Stimulated activated CD4-positive, alpha-beta T cell treated with anti-CD3 and anti-CD28 coated beads, TNF-alpha, amount 100 ng/mL, for 4 hours (primary cell): ENCODE measurements at places on chromosomes 1 and 21.

- DNase-seq: no peak
These were observed 36.5 kb upstream of the SRRM1 start for GRCh38 chr1:24606621-24607020.

- DNase-seq: no peak
These were observed 115.9 kb downstream of the HIVEP3 start for GRCh38 chr1:41802532-41803501.

DNA sequence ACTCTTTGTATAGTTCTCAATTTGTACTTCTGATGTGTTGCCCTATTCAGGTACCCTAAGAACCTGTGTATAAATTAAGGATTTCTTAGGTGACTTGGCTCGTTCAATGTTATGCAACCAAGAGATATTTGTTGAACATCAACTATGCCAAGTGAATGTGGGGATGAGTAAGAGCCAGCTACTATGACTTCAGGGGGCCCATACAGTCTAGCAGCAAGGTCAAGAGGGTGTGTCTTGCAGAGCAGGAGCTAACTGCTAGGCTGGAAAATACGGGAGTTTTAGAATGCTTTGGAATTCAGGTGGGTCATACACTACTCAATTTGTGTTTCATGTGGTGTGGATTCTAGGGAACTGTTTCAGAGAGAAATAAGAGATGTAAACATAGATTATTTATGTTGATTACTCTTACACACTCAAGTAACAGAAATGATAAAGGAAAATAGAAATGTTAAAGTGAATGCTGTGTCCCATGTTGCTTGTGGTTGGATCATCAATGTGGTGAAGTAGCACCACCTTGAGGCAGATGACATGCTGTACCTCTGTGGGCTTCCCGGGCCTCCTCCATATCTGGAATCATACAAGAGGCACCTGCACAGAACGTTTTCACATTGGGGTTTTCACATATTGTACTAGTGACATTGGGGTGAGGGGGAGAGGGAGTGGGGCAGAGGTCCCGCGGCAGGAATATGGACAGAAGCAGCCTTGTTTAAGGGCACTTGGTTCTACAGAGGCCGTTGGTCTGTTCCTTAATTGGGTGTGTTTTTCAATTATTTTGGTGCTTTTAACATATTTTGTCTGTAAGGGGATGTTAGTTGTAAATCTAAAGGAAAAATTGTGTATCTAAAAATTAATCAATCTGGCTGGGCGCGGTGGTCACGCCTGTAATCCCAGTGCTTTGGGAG is 12.4 kb downstream of the ARPC5 start:
- no peak for DNase-seq

DNA sequence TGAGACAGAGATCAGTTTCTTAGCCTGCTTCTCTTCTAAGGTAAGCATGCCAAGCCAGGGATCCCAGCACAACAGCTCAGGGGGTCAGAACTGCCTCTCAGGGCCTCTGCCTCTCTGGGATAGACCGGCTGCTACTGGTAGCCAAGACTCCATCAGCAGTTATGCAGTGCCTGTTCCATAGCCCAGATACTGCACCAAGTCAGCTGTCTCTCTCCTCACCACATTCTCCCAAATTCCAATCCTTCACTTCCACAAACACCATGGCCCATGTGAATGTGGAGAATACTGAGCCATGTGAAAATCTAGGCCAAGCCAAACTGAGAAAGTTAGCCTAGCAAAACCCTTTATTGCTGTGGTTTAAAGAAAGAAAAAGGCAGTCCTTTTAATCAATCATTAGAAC is 37.5 kb downstream of the CDC42BPA start:
- no peak for DNase-seq

- DNase-seq: no peak
These were observed 3.6 kb downstream of the CERS2 start for GRCh38 chr1:150970808-150971582.
